ENCODE measurements at places on chromosomes 1 and 21.

DNA sequence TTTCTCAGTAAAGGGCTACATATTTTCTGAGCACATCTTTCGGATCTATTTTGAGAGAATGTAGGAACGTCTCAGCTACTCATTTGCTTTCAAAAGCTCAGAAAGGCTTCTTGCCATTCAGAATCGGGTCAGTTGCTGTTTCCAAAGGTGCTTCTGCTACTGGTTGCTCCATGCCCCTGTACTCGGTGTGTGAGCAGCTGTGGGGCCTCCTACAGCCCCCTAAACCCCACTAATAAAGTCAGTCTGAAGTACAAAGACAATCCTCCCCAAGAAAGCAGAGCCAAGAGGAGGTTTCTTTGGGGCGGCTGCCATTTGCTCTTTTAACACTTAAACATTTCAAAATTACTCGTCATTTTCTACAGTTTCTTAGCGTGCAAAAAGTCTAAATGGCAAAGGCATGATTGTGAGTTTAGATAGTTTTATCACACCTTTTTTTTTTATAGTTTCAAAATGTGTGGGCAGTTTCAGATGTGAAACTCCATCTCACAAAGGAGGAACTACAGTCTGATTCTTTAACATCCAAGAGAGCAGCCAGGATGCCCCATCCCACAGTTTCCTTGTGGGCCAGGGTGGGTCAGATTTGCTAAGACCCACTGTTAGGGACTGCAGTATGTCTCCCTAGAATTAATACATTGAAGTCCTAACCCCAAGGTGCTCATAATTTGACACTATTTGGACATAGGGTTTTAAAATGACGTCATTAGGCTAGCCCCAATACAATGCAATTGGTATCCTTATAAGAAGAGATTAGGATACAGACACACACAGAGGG, 4.1 kb downstream of the RUNX1 start:
- peak; percentile 37 for DNase-seq

DNA sequence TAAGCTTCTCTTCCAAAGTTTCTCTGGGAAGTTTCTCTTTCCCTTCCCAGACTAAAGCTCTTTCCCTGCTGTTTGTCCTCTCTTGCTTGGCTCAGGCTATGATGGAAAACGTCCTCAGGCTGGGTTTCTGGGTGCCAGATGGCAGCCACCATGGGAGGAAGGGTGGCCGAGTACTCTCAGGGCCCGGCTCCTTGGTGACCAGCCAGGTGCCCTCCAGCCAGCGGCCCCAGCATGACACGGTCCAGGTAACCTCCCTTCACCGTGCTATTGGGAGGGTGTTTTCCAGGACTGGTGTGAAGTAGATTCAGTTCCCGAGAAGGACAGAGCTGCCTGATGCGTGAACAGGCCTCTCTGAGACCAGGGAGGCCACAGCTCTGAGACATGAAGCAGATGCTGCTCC, 60.3 kb downstream of the KIF26B start:
- DNase-seq, result no peak

GRCh38 chr1:12333036-12333785, 103.4 kb downstream of the VPS13D start:
- DNase-seq, result no peak

- no peak for DNase-seq
Observed at GRCh38 chr1:163668472-163668871, 346.7 kb downstream of the NUF2 start.

DNA sequence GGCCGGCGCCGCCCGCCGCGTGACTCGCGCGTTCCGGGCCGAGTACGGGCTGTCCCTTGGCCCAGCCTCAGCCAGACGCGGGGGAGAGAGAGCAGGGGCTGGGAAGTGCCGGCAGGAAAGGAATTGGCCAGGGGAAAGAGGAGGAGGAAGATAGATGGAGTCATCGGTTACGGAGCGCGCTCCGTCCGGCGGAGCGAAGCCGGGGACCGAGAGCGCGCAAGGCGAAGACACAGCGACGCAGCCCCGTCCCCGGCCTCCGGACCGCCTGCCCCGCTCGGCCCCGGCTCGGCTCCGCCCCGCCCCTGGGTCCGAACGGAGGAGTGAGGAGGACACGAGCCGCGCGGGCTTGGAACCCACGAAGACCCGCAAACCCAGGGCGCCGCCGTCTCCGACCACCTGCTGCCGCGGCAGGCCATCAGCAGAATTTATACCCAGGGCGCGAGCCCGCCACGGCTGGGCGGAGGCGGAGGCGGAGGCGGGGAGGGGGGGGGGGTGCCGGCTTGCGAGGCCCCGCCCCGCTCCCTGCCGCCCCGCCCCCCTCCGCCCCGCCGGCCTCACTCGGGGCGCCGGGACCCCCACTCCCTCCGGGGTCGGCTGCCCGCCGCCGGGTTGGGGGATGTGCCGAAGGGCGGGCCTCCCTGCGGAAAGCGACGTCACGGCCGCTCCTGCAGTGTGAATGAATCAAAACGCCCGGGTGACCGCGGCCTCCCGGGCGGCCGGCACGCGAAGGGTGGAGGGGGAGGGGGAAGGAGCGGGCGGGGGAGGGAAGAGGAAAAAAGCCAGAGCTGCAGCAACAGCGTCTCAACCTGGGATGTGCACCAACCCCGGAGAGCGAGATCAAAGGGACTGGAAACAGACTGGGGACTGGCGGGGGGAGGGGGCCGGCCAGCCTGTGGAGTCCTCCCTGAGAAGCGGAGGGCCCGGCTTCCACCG, at the start of gene LHX4:
LHX4 (plus strand) TSS at position 782 of the 933 bp plus-strand sequence. CDS start 266 bp downstream, outside the sequence.
- peak; percentile 51 for DNase-seq

- DNase-seq, result no peak
Observed at GRCh38 chr1:117815926-117816325, 113.5 kb downstream of the GDAP2 start.

GRCh38 chr1:47411436-47411835, 4.6 kb upstream of the FOXE3 start:
- no peak for DNase-seq

DNA sequence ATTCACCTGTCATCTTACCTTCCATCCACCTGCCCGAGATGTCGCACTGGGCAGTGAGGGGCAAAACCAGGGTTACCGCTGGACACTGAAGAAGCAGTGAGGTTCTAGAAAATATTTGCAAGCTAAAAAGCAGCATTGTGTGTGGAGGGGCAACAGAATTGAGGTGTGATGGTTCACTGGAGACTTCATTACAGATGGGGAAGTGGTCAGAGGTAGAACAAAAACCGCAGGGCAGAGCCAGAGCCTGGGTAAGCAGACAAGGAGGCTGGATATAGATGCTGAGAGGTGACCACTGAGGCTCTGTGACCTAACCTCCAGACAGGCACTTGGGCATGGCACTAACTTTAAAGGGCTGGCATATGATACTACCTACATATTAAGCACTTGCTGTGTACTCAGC, 363.9 kb upstream of the PROX1 start:
- no peak for DNase-seq

DNA sequence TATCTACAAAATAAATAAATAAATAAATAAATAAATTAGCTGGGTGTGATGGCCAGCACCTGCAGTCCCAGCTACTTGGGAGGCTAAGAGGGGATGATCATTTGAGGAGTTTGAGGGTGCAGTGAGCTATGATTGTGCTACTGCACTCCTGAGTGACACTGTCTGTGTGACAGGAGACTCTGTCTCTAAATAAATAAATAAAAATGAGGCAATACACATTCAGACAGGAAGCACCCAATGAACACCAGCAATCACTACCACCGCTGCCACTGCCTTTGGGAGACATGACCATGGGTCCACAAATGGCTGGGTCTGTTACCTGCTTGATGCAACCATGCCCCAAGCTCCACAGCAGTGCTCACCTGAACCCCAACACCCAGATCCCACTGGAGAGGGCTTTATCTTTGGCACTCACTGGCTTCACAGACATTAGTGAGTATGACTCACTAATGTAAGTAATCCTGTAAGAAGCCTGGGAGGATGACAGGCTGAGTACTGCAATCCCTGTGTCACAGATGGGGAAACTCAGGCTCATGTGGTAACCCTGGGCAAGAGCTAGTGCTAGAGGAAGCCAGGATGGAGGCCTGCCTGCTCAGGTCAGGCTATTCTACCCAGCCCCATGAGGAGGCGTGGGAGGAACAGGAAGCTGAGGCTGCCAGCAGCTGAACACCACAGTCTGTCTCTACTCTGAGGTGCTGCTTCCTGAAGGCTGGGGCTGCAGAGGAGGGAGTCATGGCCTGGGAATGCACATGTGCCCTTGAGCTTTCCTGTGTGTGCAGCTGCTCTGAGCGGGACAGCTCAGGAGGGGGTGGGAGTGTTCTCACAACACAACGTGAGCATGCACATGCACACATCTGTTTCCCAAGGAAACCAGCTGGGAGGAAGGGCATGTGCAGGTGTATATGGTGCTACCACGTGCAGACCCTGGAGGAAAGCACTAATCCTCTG, 43.0 kb downstream of the SLC9A1 start:
- peak; percentile 73 for DNase-seq

GRCh38 chr1:66397192-66397591, 136.8 kb upstream of the SGIP1 start:
- no peak for DNase-seq

DNA sequence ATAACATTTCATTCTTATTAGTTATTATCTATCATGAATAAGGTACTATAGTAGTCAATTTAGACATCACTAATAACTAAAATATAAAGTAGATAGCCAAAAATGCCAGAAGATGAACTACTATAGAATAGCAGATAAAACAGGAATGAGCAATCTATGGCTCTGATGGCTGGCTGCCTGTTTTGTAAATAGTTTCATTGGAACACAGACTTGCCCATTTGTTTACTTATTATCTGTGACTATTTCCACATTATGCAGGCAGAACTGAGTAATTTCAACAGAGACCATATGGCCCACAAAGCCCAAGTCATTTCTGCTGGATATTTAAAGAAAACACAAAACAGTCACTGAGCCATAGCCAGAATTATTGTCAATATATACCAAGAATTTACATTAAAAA, 222.1 kb downstream of the COL24A1 start:
- no peak for DNase-seq

DNA sequence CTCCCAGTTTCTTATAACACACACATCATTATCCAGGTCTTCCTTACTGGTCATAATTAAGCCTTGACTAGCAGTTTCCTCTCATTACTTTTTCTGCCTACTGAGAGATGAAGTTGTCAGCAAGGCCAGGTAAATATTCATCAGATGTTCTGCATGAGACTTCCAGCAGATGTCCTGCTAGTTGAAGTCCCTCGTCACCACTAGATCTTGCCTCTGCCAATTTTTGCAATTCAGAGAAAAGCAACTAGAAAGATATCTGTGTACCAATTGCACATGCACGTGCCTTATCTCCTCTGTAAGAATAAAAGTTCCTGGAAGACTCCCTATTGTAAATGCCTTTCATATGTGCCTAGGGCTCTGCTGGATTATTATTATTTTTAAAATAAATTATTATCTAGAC, 18.3 kb downstream of the ACKR1 start:
- DNase-seq, result no peak

GRCh38 chr1:77542813-77543420, 139.5 kb downstream of the ZZZ3 start:
- no peak for DNase-seq

GRCh38 chr1:30451532-30452125, 271.8 kb downstream of the MATN1 start:
- DNase-seq, result no peak

DNA sequence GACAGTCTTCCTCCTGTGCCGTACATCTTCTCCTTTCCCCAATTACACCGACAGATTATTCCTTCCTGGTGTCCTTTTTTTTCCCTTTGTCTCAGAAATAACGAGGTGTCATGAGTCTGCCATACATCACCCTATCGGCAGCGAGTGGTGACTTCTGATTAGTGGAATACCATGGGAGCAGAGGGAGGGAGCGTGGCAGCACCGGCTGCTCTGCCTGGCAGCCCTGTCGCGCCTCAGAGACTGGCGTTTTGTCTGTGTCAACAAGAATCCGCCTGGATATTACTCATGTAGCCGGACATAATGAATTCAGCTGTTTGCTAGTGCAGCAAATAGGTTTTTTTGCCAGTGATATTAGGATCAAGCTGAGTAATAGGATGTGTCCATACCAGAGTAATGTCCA, 51.8 kb downstream of the UTP25 start:
- no peak for DNase-seq

DNA sequence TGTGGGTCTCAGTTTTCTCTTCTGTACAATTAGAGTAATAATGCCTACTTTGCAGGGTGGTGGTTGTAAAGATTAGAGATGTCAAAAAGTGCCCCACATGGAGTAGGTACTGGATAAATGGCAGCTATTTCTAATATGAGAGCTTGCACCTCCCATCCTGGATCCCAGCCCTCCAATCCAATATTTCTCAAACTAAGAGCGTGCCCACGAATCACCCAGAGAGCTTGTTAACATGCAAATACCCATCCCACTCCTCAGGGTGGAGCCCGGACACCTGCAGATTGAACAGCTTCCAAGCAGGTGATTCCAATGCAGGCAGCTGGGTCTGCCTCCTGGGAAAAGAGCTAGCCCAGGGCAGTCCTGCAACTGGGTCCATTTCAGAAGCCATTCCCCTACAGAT, 33.0 kb downstream of the LRRN2 start:
- no peak for DNase-seq

GRCh38 chr1:88920845-88921244, 29.5 kb upstream of the GTF2B start:
- no peak for DNase-seq

DNA sequence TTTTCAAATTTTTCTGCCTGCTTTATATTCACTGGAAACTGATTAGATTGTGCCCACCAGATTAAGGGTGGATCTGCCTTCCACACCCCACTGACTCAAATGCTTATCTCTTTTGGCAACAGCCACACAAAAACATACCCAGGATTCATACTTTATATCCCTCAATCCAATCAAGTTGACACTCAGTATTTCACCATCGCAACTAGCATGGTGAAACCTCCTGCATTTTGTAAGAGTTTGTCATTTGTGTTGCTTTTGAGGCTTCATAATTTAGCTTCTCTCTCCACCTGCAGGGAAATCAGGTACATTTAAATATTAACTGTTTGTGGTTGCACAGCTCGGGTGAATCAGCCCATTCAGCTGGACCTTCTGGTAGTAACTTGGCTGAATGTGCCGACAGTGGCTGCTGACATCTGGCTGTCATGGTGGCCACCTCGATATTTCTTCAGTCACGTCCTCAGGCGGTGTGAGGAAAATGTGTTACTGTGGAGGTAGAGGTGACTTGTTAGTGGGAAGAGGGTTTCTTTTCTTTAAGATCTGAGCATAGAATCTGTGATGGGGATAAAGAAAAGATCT, 224.0 kb downstream of the PTBP2 start:
- no peak for DNase-seq

- no peak for DNase-seq
Observed at GRCh38 chr1:58155418-58156123, 391.0 kb downstream of the OMA1 start.
